ENCODE measurements at places on chromosomes 3 and 15.

- DNase-seq: no peak
Observed at GRCh38 chr3:170467007-170467406, 48.3 kb downstream of the CLDN11 start.

GRCh38 chr3:179681492-179682263 is 28.8 kb downstream of the USP13 start:
- no peak for DNase-seq

DNA sequence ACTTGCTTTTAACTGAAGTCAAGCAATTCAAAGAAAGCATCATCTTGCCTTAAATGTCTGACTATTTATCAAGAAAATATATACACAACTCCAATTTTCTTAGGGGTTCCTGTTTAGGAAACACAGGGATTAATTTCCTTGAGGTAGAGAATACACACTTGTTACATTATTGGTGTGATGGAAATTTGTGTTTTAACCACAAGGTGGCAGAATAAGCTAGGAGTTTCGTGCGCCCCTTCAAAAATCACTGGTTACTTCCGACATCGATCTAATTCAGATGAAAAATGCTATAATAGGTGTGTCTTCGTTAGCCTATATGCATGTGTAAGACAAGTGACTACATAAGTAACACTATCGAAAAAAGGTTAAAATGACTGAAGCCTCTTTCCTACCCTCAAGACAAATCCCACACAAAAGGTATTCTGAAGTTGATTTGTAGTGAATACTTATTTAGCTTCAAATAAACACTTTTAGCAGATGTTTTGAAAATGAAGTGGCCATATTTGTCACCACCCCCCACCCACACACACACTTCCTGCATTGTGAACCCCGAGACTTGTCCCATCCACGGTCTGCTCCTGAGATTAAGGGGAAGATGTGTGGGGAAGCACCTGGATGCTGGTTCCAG is 246.5 kb downstream of the ROBO1 start:
- DNase-seq: no peak

DNA sequence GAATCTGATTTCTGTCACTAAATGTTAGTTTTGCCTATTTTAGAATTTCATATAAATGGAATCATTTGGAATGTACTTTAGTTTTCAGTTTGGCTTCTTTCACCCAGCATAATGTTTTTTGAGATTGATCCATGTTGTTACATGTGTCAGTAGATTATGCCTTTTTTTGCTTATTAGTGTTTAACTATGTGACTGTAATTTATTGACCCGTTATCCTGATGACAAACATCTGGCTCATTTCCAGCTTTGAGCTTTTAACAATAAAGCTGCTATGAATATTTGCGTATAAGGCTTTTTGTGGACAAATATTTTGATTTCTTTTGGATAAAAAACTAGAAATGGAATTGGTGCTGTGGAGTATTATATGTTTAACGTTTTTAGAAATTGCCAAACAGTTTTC is 254.5 kb upstream of the CFAP20DC start:
- no peak for DNase-seq

DNA sequence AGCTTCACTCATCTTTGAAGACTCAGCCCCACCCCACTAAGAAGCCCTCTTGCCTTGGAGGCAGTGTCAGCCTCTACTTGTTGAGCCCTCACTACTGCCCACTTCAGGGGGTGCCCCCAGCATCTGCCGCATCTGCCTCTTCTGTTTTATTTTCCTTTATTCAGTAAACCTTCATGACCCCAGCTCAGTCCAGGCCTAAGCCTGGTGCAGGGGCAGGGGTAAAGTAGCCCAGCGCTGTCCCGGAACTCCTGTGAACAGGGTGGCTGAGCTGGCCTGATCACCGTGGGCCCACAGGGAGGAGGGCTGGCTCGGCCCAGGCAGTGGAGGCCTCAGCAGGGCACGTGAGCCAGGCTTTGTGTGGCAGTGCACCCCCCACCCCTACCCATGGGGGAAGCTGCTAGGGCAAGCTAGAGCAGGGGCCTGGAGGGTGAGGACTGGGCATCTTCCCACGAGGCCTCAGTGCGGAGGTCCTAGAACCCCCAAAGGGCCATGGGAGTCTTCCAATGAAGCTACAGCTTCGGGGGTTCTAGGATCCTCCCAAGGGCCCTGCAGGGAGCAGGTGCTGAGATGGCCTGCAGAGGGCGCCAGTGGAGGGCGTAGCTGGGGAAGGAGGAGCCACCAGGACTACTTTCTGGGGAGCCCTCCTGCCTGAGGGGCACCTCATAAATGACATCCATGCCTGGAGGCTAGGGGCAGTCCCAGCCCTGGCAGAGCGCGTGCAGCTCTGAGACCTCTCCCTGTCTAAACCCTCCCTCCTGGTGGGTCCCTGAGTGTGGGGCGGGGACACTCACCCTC is 36.0 kb downstream of the TSPAN3 start:
- no peak for DNase-seq

DNA sequence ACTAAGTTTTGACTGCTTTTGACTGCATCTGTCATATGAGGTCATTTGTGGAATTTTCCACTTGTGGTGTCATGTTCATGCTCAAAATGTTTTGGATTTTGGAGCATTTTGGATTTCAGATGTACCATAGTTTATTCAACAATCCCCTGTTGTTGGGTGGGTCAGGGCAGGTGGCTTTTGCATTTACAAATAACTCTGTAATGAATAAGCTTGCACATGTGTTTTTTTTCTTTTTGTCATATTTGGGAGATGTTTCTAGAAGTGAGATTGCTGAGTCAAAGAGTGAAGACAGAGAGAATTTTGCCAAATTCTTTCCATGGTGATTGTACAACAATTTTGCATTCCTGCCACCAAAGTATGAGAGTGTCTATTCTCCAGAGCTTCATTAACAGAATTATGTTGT is 62.4 kb upstream of the ADPGK start:
- no peak for DNase-seq

- DNase-seq: no peak
Observed at GRCh38 chr3:183239046-183239445, 14.0 kb upstream of the B3GNT5 start.

DNA sequence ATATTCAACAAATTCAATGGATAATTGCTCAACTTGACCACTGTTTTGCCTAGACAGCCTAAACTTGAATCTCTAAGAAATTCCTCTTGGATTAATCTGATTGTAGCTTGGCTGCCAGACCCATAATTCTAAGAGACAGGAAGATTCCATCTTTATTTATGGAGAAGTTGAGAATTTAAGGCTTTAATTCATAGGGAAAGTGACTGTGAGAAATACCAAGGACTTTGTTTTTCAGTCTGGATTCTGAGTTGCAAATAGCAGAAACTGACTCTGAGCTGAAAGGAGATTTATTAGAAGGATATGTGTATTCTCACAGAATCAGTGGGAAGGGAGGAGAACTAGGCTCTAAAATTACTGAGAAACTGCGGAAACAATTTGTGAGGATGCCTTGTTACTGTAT is 195.7 kb downstream of the OXSM start:
- DNase-seq: no peak

DNA sequence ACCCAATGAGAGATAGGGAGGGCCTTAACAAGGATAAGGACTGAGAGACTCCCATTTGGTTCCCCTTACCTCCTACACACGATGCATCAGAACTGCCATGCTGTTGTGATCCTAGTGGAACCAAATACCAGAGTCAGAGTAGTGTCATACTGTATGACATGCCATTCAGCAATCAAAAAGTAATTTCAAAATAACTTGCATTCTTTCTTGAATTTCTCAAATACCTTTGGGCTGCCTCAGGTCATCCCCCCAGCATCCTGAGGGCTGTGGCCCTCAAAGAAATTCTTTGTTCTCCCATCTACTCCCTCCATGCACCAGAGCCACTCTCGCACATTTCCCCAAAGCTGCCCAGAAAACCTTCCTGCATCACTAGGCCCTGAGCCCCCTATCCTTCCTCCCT is 68.9 kb upstream of the PPP2R3A start:
- DNase-seq: no peak

- DNase-seq: no peak
Observed at GRCh38 chr15:47432826-47433225, 284.5 kb upstream of the SEMA6D start.

DNA sequence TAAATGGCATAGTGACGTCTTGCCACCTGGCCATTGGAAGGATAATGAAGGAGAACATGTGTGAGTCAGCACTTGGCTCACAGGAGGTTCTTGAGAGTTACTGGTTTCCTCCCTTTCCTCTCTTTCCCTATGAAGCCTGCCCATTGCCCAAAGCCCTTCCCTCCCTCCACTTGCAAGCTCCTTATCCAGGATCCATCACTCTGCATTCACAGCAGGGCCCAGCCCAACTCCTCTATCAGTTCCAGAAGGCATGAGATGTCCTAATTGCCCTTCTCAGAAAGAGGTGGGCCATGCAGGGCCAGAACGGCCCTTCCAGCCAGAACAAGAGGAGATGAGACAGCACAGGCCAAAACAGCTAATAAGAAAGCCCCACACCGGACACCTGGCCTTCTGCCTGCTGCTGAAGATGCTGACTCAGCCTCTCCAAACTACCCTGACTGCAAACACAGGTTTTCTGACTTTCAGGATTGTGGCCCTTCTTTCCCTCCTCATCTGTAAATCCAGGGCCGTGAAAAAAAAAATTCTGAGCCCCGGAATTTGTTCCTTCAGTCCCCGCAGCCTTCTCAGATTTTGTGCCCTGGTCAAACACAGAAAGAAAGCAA is 29.7 kb downstream of the HAPLN3 start:
- DNase-seq: no peak

GRCh38 chr15:28933710-28934445 is 48.1 kb downstream of the APBA2 start:
- DNase-seq: no peak

DNA sequence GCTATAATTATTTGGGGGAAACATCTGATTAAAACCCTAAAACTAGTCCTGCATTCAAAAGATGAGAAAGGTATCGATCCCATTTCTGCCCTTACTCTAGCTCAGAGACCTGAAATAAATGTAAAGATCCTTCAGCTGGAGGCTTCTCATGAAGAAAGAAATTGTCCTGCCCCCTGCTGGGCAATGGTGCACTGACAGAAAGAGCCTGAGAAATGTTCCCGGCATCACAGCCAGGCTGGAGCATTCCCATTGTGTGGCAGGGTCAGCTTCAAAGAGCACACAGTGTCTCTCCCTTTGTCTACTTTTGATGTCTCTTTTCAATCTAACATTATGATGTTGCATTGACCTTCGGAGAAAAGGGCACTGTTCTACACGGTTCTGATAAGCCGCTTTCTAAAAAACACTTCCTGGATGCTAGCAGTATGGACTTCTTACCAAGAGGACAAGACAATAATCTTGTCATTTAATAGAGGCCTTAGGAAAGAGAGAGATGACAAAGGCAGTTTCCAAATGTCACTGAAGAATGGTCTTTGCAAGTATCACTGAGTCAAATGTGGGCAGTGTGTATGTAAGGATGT is 287.5 kb downstream of the MAGI1 start:
- peak; percentile 6 for DNase-seq
